ENCODE measurements at places on chromosomes 5 and 9.

- DNase-seq = no peak
Measured at GRCh38 chr5:1429496-1429895, 15.7 kb downstream of the SLC6A3 start.

DNA sequence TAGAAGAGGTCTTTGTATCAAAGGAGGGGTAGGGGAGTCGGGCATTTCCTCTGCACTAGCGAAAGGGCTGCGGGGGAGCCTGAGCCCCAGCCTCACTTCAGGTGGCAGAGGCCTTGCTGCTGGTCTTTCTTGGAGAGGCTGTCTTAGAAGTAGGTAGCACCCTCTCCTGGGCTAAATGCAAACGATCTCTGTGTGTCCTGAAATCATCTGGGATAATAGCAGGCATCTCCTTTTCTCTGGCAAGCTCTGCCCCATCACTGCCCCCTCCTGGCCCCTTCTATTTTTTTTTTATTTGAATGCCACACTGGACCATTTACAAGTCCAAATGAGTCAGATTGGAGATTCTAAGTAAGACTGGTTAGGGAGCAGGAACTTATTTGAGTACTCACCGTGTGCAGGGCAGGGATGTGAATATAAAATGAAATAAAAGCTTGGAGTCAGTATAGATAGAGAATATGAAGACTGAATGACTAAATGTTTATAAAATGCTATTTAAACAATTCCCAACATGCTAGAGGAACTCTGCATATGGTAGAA, 137.1 kb downstream of the FGF1 start:
- no peak for DNase-seq

DNA sequence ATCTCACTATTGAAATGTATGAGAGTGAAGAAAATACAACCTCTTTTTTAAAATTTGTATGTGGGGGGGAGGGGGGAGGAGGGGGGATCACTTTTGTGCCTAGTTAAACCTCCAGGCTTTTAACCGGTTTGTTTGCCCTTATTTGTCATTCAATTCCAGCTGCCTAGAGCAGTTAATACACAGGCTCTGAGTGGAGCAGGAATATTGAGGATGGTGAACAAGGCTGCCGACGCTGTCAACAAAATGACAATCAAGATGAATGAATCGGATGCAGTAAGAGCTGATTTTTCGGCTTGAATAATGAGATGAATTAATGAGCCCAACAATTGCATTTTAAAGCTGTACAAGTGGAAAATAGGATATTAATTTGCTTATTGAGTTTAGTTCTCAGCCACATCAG, 28.7 kb upstream of the SNX24 start:
- no peak for DNase-seq

- DNase-seq = no peak
Measured at GRCh38 chr9:38053697-38054461, 15.1 kb downstream of the SHB start.

GRCh38 chr9:79684059-79684458, 112.3 kb downstream of the TLE4 start:
- DNase-seq = no peak

DNA sequence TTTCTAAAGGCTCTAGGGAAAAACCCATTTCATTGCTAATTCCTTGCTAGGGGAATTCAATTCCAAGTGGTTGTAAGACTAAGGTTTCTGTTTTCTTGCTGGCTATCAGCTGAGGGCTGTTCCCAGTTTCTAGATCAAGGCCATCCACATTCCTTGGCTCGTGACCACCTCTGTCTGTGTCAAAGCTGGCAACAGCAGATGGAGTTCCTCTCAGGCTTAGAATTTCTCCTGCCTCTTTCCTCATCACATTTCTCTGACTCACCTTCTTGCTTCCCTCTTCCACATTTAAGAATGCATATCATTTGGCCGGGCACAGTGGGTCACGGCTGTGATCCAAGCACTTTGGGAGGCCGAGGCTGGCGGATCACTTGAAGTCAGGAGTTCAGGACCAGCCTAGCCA, 19.0 kb downstream of the DAB2IP start:
- no peak for DNase-seq
